Memory B cell (primary cell): ENCODE measurements at places on chromosomes 1 and 21.

DNA sequence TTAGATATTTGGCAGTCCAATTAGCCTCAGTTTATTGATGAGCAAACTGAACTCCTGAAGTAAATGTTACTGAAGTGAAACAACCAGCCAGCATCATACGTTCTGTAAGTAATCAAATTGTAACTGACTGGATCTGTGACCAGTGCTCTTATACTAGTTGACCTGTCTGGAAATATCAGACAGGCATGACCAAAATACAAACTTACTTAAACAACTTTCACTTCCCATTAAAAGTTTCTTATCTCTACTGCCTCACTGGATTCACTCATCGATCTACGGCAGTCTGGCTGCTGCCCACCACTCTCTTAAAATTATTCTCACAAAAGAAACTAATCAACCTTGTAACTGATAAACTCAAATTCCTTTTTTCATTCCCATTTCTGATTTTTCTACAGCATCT, 56.4 kb downstream of the WDR3 start:
- H3K4me1 ChIP-seq = peaks cover 4% of the 10 kb centered on the region
- H3K36me3 ChIP-seq = no peaks in the 10 kb centered on the region
- H3K27me3 ChIP-seq = peaks cover 8% of the 10 kb centered on the region
- H3K27ac ChIP-seq = no peak overlapping the region
- no peak for DNase-seq

DNA sequence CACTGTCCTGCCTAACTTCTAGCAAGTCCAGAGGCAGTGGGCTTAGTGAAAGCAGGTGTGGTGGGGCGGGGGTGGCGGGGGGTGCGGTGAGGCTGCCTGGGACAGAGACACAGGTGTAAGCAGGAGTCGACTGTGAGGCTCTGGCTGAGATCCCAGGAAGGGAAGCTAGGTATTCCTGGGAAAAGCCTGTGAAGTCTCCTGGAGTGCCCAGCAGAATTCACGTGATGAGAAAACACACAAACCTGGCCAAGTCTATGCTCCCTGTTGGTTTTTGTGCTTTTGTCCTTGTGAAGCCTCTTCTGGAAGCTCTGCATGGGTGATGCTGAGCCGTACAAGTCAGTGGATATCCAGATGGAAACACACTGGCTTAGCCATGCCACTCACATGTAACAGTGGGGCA, 5.3 kb downstream of the GALNT2 start:
- DNase-seq = no peak
- no peak overlapping the region for H3K4me3 ChIP-seq
- no peak overlapping the region for H3K27ac ChIP-seq
- peaks cover 50% of the 10 kb centered on the region for H3K4me1 ChIP-seq
- H3K36me3 ChIP-seq = peaks cover 11% of the 10 kb centered on the region

DNA sequence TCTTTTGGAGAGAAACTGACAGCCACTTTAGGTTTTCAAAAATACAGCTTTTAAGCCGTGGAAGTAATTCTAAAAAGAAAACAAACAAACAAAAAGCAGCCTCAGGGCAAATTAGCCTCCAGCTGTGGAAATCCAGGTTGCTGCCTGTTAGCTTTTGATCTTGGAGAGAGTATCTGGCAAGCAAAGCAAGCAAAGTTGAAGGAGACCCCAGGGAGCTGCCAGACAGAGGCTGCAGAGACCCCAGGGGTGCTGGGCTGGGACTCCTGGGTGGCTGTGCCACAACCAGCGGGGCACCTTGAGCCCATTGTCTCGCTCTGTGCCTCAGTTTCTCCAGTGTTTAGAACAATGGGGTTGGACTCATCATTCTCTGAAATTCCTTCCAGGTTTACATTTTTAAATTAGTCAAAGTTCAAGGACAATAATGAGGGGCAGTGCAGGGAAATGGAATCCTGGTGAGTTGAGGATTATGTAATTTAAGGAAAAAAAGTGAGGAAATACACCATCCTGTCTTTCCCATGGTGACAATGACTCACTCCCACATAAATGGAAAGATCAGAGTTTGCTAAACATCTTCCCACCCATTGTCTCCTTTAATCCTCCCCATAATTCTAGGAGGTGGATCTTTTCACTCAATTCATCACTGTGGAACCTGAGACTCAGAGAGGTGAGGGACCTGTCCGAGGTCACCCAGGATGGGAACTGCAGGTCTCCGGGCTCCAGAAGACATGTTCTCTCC, 480.5 kb downstream of the MATN1 start:
- no peak overlapping the region for H3K4me3 ChIP-seq
- H3K4me1 ChIP-seq = no peaks in the 10 kb centered on the region
- DNase-seq = no peak
- peaks cover 18% of the 10 kb centered on the region for H3K27me3 ChIP-seq
- H3K36me3 ChIP-seq = no peaks in the 10 kb centered on the region
- no peak overlapping the region for H3K27ac ChIP-seq

GRCh38 chr1:36883315-36883949, 150.9 kb downstream of the GRIK3 start:
- H3K27ac ChIP-seq = no peak overlapping the region
- no peak for DNase-seq
- peaks cover 14% of the 10 kb centered on the region for H3K27me3 ChIP-seq
- H3K4me3 ChIP-seq = no peak overlapping the region
- H3K4me1 ChIP-seq = peaks cover 2% of the 10 kb centered on the region

DNA sequence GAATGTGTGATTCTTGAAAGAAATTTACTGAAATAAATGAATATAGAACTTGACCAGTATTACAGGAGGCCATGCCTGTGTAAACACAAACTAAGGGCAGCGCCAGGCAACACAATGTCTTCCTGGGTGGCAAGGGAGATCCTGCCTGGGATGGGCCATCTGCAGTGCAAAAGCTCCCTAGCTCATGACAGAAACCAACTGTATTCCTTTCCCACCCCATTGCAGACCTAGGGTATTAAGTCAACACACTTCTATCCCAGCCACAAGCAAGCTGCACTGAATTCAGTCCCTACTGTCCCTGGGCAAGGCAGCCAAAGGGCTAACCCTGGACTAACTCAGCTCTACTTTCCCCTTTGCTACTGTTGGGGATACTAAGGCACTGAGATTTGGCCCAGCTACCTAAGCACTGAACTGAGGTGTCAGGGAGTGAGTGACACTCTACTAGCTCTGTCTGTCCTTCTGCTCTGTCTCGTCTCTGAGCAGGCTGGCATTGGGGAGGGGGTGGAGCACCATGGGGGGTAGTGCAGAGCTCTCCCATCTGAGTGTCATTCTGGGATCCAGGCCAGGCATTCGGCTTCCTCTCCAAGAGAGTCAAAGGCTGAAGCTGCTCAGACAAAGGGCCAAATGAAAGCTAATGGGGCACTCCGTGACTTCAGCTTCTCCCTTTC, 2.5 kb downstream of the INKA2 start:
- peaks cover 16% of the 10 kb centered on the region for H3K4me1 ChIP-seq
- no peak overlapping the region for H3K4me3 ChIP-seq
- no peak for DNase-seq

- no peak overlapping the region for H3K27ac ChIP-seq
- H3K27me3 ChIP-seq = no peaks in the 10 kb centered on the region
- no peak for DNase-seq
- H3K4me3 ChIP-seq = no peak overlapping the region
- peaks cover 3% of the 10 kb centered on the region for H3K4me1 ChIP-seq
Observed at GRCh38 chr1:107158496-107158895, 17.7 kb downstream of the NTNG1 start.

GRCh38 chr1:208222376-208223126, 21.6 kb downstream of the PLXNA2 start:
- H3K4me3 ChIP-seq = no peak overlapping the region
- H3K27ac ChIP-seq = no peak overlapping the region
- no peaks in the 10 kb centered on the region for H3K4me1 ChIP-seq
- H3K27me3 ChIP-seq = peaks cover 7% of the 10 kb centered on the region

DNA sequence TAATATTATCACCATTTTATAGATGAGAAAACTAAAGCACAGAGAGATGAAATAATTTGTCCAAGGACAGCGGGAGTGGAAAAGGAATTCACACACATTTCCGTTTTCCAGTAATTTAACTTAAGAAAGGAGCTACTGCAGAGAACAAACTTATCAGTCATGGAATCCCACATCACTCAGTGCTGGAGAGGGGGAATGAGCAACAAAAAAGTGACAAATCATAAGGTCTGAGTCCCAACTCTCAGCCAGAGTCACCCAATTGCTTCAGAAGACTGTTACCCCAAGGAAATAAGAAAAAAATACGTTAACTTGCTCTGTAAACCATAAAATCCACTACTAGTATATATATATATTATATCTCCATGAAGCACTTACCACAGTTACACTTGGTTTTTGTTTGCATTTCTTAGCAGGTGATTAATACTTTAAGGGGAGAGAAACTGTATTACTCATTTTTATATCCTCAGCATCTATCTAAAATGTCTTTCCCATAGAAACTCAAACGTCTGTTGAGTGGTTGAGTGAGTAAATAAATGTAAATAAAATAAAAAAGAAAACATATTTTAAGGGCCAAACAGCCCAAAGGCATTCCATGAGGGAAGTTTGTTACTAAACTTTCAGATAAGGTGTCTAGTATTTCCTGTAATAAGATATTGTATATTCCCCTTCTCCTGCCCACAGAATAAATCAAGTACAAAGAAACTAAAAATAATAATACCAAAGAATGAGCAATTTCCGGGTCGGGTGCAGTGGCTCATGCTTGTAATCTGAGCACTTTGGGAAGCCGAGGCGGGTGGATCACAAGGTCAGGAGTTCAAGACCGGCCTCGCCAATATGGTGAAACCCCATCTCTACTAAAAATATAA, 76.8 kb downstream of the SLC45A1 start:
- DNase-seq = no peak
- H3K4me1 ChIP-seq = peaks cover 61% of the 10 kb centered on the region
- no peaks in the 10 kb centered on the region for H3K27me3 ChIP-seq
- H3K4me3 ChIP-seq = peak overlapping the region; percentile 69
- H3K36me3 ChIP-seq = peaks cover 27% of the 10 kb centered on the region

- H3K27me3 ChIP-seq = no peaks in the 10 kb centered on the region
- no peak overlapping the region for H3K27ac ChIP-seq
- H3K4me3 ChIP-seq = no peak overlapping the region
- peaks cover 24% of the 10 kb centered on the region for H3K4me1 ChIP-seq
- DNase-seq = no peak
Observed at GRCh38 chr1:21347072-21347581, 56.9 kb upstream of the ECE1 start.

- DNase-seq = no peak
- H3K4me3 ChIP-seq = no peak overlapping the region
- H3K27me3 ChIP-seq = peaks cover 46% of the 10 kb centered on the region
- no peak overlapping the region for H3K27ac ChIP-seq
- H3K4me1 ChIP-seq = peaks cover 6% of the 10 kb centered on the region
Observed at GRCh38 chr1:159201642-159202041, 3.0 kb upstream of the ACKR1 start.

DNA sequence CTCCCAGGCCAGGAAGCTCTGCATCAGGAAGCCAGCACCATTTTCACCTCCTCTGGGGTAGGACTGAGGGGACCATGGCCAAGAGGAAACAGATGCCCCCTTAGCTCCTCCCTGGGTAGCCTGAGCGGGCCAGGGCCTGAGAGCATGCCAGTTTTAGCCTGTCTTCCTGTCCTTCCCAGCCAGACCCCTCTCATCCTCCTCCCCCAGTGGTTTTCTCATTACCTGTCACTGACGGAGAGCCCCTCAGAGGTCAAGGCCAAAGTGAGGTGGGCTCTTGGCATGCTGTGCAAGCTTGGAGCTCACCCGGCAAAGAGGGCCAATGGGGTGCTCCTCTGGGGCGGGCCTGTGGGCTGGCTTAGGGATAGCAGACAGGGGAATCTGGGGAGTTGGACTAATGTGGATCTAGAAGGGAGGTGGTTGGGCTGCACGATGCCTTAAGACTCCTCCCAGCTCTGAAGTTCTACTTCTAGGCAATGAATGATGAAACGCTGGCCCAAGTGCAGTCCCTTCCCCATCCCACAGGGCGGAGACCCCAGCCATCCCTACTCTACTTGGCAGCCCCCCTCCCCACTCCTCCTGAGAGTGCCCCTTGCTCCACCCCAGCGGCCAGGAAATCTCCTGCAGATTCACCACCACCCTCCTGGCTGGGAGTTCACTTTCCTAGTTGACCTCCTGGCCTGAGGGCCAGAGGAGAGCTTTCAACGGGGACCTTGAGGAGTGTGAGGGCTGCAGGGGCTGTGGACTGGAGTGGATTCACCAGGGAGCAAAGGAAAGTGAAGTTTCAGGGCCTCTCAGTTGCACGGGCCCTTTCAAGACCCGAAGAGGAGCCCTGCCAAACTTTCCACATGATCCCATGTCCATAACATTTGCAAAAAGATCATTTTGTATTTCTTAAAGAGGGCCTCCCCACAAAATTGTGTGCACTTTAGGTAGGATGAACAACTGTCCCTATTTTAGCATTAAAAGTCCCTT, 9.4 kb upstream of the LMNA start:
- H3K4me1 ChIP-seq = peaks cover 32% of the 10 kb centered on the region
- peak overlapping the region; percentile 87 for H3K4me3 ChIP-seq
- peak overlapping the region; percentile 98 for H3K27ac ChIP-seq
- H3K36me3 ChIP-seq = no peaks in the 10 kb centered on the region

DNA sequence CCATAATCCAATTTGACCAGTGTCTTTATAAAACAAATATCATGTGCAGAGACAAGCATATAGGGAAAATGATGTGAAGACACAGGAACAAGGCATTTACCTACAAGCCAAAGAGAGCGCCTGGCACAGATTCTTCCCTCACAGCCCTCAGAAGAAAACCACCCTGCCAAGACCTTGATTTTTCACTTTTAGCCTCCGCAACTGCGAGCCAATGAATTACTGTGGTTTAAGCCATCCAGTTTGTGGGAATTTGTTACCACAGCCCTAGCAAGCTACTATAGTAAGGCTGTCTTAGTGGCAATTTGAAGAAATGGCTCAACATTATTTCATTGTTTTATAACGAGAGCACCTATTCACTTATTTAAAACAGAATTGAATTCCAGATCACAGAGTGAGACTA, 85.7 kb upstream of the CCDC190 start:
- no peak for DNase-seq
- H3K36me3 ChIP-seq = no peaks in the 10 kb centered on the region
- H3K4me1 ChIP-seq = no peaks in the 10 kb centered on the region

- H3K4me1 ChIP-seq = no peaks in the 10 kb centered on the region
- H3K27ac ChIP-seq = no peak overlapping the region
- H3K36me3 ChIP-seq = no peaks in the 10 kb centered on the region
- no peak for DNase-seq
- no peak overlapping the region for H3K4me3 ChIP-seq
Observed at GRCh38 chr1:118821801-118822200, 166.3 kb downstream of the TBX15 start.
